ENCODE measurements at places on chromosomes 1 and 21. TPM values are rescaled to one million over a fixed set of nuclear protein-coding genes. Genes with fewer than 3 reads are reported as not detected.

Gene NTRK1
- not detected for total RNA-seq

Gene ST6GALNAC3
- total RNA-seq: 1.6 TPM

- DNase-seq: no peak
- H3K27me3 ChIP-seq: no peaks in the 10 kb centered on the region
- peaks cover 23% of the 10 kb centered on the region for H3K4me1 ChIP-seq
- peak overlapping the region; percentile 85 for H3K4me3 ChIP-seq
- no peaks in the 10 kb centered on the region for H3K36me3 ChIP-seq
Observed at GRCh38 chr1:211132721-211133392, 1.1 kb downstream of the KCNH1 start.

GRCh38 chr1:172977296-172978017, 73.3 kb downstream of the TNFSF18 start:
- no peak overlapping the region for H3K27ac ChIP-seq
- peaks cover 7% of the 10 kb centered on the region for H3K4me1 ChIP-seq
- no peak overlapping the region for H3K4me3 ChIP-seq
- no peaks in the 10 kb centered on the region for H3K27me3 ChIP-seq
- no peaks in the 10 kb centered on the region for H3K36me3 ChIP-seq
- no peak for DNase-seq

DNA sequence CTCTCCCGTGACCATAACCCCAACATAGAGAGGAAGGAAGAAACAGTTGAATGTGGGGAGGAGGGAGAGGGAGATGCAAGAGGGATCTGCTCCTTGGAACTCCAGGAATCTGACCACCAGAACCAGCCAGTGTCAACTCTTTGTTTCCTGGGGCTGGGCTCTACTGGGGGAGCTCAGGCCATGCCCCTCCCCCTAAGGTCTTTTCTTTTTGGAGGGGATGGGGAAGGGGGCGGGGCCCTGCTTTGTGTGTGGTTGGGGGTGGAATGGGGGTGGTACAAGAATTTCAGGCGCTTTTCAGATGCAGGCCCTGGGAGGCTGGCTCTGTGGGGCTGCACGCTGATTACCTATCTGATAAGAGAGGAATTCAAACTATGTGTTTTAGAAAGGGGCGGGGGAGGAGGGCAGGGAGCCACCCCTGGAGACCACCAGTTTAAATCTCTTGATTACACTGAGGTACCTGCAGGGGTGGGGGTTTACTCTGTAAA, 8.3 kb downstream of the LIN28A start:
- DNase-seq: no peak
- no peaks in the 10 kb centered on the region for H3K36me3 ChIP-seq
- no peak overlapping the region for H3K4me3 ChIP-seq
- H3K27ac ChIP-seq: no peak overlapping the region
- peaks cover 35% of the 10 kb centered on the region for H3K27me3 ChIP-seq

DNA sequence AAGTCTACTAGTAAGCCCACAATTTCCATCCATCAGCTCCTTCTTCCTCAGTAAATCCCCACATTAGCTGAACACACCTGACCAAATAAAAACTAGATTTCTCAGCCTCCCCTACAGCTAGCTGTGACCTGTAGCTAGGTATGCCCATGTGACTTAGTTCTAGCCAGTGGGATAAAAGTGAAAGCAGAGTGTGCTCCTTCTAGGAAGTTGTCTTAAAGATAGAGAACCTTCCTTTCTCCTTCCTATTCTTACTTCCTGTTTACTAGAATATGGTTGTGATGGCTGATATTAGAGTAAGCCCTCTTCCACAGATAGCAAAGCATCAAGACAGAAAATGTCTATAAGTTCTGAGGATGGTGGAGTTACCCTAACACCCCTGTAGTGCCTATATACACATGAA, 67.0 kb downstream of the PIK3R3 start:
- DNase-seq: no peak
- H3K36me3 ChIP-seq: peaks cover 13% of the 10 kb centered on the region
- H3K27ac ChIP-seq: no peak overlapping the region
- H3K4me1 ChIP-seq: peaks cover 3% of the 10 kb centered on the region
- no peaks in the 10 kb centered on the region for H3K27me3 ChIP-seq

- peaks cover 11% of the 10 kb centered on the region for H3K4me1 ChIP-seq
- H3K4me3 ChIP-seq: no peak overlapping the region
- no peak for DNase-seq
- no peaks in the 10 kb centered on the region for H3K36me3 ChIP-seq
- peaks cover 62% of the 10 kb centered on the region for H3K27me3 ChIP-seq
Observed at GRCh38 chr1:216721863-216722262, 1.4 kb downstream of the ESRRG start.

DNA sequence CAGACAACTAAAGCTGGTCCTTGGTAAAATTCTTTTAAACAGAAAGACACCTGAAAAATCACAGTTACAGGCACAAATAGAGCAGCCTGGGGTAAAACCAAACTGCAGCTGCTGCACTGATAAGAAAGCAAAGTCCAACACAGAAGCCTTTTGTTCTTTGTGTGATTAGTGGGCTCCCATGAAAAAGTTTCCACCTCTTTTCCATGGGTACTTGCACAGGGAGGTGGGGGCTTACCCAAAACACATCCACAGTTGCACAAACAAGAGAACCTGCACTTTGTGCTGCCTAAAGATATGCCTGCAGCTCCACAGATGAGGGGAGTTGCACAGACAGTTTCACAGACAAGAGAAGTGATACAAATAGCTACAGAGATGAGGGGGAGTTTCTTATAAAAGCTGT, 106.7 kb upstream of the SLC5A9 start:
- no peak overlapping the region for H3K27ac ChIP-seq
- H3K4me3 ChIP-seq: no peak overlapping the region
- no peak for DNase-seq
- no peaks in the 10 kb centered on the region for H3K4me1 ChIP-seq

Data from chondrocyte (in vitro differentiated cells).